ENCODE measurements at places on chromosomes 11 and 22. TPM values are rescaled to one million over a fixed set of nuclear protein-coding genes. Genes with fewer than 3 reads are reported as not detected.

TEAD1 gene
- 102 TPM for polyA plus RNA-seq

PANX3 gene
- polyA plus RNA-seq, result not detected

SLC37A2 gene
- polyA plus RNA-seq, result 2.3 TPM

OMP gene
- polyA plus RNA-seq, result not detected

FGF19 gene
- polyA plus RNA-seq, result 0.53 TPM

ISX gene
- polyA plus RNA-seq, result not detected

OR52I1 gene
- polyA plus RNA-seq, result not detected

TTLL1 gene
- 9.6 TPM for polyA plus RNA-seq

CHRM1 gene
- 0.09 TPM for polyA plus RNA-seq

DNA sequence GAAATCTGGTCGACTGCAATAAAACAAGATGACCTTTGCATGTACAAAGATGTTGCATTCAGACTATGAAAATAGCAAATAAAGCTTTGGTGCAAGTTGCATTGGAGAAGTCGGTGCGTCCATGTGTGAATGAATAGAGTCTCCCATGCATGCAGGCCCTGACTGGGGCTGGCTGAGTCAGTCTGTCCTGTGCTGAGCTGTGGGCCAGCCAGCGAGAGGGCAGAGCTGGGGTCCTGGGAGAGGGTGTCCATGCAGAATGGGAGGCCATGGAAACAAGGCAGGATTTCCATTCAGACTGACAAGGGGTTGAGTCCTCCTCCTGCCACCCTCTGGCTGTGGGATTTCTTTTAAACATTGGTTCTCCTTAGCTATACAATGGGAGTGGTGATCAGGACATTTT lies 2.3 kb upstream of the CRYBB3 start:
- no peak for DNase-seq

GRCh38 chr11:22707119-22707899 lies 40.9 kb downstream of the GAS2 start:
- DNase-seq, result no peak

- no peak for DNase-seq
Measured at GRCh38 chr11:126197277-126197939, 14.0 kb downstream of the RPUSD4 start.

GRCh38 chr11:123406441-123407129 lies 23.5 kb upstream of the GRAMD1B start:
- no peak for DNase-seq

DNA sequence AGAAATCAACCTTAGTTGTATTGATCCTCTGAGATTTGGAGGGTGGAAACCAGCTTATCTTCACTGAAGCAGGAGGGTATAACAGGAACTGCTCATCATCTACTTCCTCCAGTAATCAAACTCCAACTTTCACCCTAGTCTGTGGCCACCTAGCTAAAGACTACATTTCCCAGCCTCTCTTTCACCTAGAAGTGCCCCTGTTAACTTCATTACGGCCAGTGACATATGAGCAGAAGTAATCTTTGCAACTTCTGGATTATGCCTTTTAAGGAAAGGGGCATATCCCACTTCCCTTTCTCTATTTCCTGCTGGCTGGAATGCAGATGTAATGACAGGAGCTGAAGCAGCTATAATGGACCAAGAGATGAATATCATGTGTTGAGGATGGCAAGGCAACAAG lies 7.6 kb upstream of the VPS37C start:
- DNase-seq, result no peak

DNA sequence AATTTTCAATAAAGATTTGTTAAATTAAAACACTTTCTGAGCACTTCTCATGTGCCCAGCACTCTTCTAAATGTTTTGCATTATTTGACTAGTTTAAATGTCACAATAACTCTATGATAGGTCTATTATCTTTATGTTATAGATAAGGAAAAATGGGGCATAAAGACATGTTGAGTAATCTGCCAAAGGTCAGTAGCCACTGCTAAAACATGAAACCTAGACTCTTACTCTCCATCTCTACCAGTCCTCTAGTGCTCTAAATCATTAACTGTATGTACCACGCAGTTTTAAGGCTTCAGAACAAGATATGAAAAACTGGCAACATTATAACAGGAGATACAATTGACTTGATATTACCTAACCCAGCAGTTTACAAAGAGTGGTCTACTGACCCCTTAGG lies 6.9 kb downstream of the RAB6A start:
- no peak for DNase-seq

- no peak for DNase-seq
Measured at GRCh38 chr22:31244046-31244942, 32.2 kb downstream of the LIMK2 start.

DNA sequence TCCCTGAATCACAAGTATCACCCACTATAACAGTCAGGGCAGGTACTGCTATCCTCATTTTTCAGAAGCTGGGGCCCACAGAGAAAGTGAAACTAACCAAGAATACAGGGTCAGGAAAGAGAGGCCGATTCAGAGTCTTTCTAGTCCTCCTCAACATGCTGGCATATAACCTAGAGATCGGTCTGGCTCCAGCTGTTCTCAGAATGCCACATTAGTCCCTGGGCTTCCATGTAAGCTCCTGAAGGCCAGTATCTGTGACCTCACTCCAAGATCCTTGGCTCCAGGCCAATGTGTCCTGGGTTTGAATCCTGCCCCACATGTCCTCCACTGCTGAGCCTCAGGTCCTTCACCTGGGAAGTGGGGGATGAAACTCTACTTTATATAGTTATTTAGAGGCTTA lies 50.4 kb downstream of the TENM4 start:
- no peak for DNase-seq

- DNase-seq, result no peak
Measured at GRCh38 chr22:30371321-30371720, 14.5 kb downstream of the CCDC157 start.

DNA sequence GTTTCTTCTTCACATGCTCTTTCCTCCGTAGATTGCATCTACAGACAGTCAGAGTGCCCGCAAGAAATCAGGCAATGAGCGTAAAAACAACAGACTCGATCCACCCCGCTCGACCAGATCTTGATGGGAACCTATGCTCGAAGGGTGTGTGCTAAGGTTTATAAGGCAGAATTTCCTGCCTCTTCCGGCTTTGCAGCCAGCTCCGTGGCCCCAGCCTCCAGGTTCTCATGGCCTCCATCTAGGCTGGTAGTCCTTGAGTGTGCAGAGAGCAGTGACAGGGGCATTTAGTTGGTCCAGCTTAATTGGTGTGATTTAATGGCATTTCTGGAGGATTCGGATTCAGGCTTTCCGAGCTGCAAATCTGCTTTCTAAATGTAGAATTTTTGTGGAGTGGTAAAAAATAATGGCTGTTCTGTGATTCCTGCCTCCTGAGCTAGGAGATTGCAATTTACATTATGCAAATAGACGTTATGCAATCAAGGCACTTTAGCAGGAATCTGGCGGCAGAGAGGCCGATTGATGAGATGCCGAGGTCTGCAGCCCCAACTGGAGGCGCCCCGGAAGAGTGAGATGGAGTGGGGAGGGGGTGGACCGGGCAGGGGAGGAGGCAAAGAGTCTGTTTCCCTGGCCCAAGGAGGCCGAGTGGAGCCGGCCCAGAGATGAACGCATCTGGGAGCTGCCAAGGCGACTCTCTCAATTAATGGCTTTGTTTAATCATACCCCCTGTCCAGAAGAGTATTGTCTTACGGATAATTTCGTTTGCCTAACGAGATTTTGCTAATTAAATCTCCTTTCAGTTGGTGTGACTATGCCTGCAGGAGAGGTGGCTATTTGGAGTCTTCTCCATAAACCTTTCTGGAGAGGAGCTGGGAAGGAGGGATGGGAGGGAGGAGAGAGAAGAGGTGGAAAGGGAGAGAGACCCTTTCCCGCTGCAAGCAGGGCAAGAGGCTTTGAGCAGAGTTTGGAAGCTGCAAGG lies 75.3 kb downstream of the PKNOX2 start:
- DNase-seq, result no peak

DNA sequence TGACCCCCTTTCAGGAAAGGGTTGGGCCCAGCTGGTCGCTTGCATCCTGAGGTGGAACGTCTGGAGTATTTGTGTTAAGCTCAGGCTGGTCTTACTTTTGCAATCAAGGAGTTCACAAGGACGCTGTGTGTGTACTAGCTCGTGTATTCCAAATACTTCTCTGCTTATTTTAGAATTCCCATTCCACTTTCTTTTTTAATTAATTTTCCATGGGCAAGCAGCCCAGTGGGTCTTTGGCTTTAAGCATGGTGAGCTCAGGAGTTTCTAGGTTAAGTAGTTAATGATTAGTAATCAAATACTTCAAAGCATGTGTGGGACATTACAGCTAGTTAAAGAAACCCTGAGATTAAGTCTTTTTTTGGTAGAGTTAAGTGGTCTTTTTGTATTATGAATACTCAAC lies 68.6 kb downstream of the CSNK2A3 start:
- no peak for DNase-seq

DNA sequence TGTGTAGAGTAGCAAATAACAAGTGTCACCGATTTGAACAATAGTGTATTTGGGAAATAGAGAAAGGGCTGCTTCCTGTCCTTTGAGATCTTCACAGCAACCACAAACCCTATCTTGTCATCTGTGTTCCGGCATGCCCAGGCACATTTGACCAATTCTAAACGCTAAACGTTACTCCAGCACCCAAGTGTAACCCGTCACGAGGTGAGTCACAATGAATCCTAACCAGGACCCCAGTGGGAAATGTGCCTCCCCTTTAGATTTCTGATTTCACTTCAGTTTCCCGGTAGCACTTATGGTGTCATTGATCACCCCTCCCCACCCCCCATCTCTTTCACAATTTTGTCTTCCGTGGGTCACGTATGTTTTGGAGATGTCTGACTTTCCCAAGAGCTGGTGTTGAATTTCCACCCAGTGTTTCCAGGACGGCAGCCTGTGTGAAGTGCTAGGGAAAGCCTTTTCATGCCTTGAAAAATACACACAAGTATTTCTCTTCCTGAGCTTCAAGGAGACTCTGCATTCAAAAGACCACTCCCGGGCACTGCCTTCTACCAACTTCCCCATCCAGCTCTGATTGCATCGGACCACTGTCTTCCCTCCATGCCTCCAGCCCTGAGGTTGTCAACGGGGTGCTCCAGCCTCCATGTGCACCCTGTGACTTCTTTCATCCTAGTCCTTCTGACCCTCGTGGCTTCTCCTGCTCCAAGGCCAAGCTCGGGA lies 10.5 kb upstream of the C11orf24 start:
- no peak for DNase-seq

- DNase-seq, result no peak
Measured at GRCh38 chr11:135033540-135033939, 621.5 kb upstream of the B3GAT1 start.

DNA sequence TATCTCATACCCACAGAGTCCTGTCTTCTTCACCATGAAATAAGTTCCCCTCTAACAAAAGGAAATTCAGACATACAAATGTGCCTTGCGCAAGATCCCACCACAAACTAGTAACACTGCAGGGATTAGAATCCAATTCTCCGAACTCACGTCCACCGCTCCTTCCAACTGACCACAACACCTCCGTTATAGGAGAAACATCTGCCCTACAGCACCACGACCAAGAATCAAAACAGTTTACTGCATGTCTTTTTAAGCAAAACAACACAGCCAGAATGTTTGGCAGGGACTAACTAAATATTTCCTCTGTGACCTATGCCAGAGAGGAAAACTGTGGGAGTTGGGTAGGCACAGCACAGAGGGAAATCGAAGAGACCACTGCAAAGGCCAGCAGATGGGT lies 72.7 kb upstream of the AKIP1 start:
- DNase-seq, result no peak

GRCh38 chr11:88194990-88195389 lies 19.7 kb upstream of the RAB38 start:
- no peak for DNase-seq

DNA sequence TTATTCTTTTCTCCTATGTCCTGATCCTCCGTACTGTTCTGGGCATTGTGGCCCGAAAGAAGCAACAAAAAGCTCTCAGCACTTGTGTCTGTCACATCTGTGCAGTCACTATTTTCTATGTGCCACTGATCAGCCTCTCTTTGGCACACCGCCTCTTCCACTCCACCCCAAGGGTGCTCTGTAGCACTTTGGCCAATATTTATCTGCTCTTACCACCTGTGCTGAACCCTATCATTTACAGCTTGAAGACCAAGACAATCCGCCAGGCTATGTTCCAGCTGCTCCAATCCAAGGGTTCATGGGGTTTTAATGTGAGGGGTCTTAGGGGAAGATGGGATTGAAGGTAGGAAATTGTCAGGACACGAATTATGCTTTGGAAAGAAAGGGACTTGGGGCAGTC lies 843 bp downstream of the OR51T1 start:
- no peak for DNase-seq

- DNase-seq, result no peak
Measured at GRCh38 chr22:38172832-38173640, 8.6 kb downstream of the PLA2G6 start.

GRCh38 chr11:24531528-24531927 lies 34.7 kb downstream of the LUZP2 start:
- no peak for DNase-seq

- no peak for DNase-seq
Measured at GRCh38 chr11:63843041-63843440, 4.1 kb downstream of the MARK2 start.

DNA sequence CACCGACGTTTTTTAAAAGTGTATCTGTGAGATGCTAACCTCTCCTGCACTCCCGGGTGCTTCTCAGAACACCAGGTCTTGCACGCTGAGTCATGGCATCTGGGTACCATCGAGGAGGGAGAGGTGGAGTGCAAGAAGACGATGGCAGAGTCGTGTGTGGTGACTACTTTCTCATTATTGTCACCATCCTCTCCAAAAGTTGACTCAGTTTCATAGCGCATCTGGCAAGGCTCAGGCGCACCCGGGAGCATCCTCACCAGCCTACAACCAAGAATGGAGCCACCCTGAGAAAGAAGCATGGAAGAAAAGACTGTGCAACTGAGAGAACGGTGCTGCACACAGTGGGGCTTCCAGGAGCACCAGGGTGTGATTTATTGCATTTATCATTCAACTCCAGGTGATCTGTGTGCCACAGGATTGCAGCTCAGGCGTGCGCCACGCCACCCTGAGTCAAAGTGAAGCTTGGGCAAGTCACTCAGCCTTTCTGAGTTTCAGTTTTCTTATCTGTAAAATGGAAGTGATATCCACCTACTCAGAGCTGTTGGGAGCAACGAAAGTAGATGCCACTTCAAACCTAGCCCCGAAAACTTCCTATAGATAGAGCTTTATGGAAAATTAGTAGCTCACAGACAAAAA lies 65.4 kb downstream of the LINC01488 start:
- no peak for DNase-seq

- DNase-seq, result no peak
Measured at GRCh38 chr11:121451178-121451985, 732 bp upstream of the SORL1 start.

- peak; percentile 75 for DNase-seq
Measured at GRCh38 chr11:83713708-83714107, 427.5 kb upstream of the CCDC90B start.

GRCh38 chr11:36186340-36187175 lies 102.7 kb downstream of the COMMD9 start:
- no peak for DNase-seq

- DNase-seq, result no peak
Measured at GRCh38 chr11:1256257-1257045, 33.6 kb downstream of the MUC5B start.

- DNase-seq, result no peak
Measured at GRCh38 chr11:2138431-2139122, 612 bp downstream of the IGF2 start.

Measured in forelimb muscle (tissue), 1 donor.